ENCODE measurements at places on chromosomes 11 and 22.

- peak; percentile 22 for DNase-seq
Measured at GRCh38 chr11:96272529-96273222, 70.3 kb downstream of the MAML2 start.

DNA sequence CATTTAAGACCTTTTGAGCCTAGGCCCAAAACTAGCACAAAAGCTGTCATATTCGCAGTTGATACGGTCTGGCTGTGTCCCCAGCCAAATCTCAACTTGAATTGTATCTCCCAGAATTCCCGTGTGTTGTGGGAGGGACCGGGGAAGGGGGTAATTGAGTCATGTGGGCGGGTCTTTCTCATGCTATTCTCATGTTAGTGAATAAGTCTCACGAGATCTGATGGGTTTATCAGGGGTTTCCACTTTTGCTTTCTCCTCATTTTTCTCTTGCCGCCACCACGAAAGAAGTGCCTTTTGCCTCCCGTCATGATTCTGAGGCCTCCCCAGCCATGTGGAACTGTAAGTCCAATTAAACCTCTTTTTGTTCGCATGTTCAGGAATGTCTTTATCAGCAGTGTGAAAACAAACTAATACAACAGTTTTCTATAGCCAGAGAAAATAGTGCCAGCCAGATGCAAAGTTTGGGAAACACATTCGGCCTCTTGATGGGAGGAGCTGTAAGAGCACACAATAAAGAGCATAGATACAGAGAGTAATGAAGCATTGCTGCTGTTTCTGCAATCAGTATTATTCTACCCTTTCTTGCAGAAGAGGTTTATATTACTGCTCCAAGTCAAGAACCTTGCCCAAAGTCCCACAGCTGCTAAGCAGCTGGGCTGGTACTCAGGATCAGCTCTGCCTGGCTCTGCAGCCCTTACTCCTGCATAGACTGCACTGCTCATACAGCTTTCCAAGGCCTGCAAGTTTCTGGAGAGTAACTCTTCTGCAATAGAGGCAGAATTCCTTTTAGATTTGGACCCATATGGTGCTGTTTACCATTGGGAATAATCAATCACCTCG lies 2.0 kb upstream of the ZNF195 start:
- DNase-seq, result no peak

DNA sequence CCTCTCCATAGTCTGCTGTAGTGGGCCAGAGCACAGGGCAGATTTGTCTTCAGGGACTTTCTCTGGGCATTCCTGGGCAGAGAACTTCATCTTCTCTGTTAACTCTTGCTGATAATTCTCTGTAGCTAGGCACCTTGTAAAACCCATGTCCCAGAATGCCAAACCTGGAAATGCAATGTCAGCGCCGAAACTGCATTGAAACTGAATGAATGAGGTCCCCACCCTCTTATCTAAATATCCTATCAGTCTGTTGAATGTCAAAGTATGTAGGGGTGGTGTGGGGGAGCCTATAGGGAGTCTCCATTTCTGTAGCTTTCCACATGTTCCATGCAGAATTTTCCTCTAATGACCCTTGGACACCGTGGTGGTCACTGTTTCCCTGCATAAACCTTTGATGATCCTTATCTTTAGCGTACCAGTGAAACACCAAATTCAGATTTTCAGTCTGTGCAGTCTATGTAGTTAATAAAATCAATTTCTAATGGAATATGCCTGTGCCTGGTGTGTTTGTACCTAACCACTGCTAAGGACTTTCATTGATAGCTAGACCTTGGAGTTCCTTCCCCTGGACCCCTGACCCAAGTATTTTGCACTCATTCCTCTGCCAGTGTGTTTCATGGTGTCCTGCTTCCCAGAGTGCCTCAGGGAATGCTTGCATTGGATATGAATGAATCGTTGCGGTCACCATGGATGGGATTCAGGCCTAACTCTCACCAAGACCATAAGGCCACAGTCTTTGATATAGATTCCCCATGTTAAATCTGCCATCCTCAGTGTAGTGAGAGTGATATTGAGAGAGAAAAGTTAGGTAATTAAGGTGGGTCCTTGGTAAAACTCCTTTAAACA lies 2.5 kb upstream of the CABIN1 start:
- no peak for DNase-seq

DNA sequence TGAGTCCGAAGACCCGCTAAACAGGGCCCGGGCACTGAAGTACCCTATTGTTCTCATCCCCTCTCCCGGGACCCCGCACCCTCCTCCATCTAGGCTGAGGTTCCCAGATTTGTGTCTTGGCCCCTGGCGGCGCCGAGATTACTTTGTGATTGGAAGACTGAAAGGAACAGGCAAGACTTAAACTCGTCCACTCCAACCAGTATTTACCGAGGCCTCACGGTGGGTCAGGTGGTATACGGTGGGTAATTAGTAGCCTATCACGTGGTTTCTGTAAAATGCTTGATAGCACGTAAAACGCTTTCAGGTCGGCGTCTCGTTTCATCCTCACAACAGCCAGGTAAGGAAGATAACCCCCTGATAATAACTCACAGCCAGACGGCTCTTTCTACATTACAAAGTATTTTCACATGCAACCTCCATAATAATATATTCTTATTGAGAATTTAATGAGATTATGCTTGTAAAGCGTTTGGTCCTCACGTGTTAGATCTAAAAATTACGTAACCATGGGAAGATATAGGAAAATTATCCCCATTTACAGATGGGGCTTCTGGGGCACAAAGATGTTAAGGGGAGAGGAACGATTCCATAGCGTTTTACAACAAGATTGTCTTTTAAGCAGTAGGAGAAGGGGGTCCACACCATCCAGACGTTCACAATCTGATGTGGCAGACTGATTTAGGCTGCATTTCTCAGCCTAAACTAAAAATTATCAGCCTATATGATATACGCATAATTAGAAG lies 642 bp upstream of the PIK3C2A start:
- peak; percentile 80 for DNase-seq

DNA sequence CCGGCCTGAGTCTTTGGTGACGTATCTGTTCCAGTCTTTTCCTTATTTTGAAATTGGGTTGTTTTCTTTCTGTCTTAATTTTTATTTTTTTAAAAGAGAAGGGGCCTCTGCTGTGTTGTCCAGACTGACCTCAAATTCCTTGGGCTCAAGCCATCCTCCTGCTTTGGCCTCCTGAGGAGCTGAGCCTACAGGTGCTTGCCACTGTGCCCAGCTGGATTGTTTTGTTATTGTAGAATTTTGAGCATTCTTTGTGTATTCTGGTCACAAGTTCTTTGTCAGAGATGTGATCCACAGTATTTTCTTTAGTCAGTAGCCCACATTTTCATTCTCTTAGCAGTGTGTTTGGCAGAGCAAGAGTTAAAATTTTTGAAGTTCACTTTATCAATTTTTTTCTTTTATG lies 100.1 kb downstream of the ATXN10 start:
- DNase-seq, result no peak

DNA sequence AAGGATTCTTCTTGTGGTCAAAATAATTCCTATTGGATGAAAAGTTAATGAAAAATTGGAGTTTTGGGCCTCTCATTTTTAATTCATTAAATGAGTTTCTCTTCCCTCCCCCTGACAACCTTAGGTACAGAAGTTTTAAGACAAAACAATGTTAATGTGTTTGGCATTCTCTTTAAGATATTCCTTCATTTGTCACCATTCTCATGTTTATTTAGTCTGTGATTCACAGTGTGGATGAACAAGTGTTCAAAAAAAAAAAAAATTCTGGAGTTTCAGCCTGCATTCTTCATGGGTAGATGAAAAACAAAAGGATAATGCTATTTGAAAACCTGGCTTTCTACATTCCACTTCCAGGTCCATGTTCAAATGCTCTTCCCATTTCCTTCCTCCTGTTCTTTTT lies 172.6 kb upstream of the LUZP2 start:
- no peak for DNase-seq

DNA sequence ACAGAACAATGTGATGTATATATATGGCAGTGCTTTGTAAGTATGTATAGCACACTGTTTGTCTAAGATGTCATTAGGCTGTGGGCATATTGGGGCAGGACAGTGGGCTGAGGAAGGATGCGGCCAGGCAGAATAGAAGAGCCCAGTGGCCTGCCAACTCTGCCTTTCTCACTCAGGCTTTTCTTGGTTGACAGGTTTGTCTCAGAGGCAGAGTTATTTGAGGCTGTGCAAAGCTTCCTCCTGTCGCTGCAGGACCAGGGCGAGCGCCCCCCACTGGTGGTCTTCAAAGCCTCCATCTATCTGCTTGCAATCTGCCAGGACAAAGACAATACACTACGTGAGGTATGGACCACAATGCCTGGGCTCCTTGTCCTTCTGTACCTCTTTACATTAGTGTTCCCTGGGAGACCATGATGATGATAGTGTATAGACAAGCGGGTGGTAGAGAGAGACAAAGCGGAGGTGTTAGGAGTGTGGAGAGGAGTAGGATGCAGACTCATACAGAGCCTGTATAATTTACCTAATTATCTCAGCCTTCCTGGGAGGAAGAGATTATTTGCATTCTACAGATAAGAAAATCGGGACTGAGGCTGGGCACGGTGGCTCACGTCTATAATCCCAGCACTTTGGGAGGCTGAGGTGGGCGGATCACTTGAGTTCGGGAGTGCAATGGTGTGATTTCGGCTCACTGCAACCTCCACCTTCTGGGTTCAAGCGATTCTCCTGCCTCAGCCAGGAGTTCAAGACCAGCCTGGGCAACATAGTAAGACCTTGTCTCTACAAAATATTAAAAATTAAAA lies 37.3 kb upstream of the CCDC134 start:
- DNase-seq, result peak; percentile 70

DNA sequence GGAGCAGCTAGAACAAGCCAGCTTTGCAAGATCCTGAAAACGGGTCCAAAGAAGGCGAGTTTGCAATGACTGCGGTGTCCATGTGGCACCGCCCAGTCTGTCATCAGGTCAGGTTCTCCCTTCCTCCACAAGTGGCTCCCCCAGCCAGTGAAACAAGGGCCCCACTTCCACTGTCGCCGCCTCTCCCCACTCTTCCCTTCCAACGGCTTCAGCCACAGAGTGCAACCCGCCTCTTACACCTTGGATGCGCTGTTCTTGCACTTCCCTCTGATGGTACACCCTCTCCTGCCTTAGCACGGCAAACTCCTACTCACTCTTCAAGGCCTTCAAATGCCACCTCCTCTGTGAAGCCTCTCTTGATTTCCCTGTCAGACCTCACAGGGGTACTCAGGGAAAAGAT lies 10.8 kb upstream of the TCF20 start:
- no peak for DNase-seq

DNA sequence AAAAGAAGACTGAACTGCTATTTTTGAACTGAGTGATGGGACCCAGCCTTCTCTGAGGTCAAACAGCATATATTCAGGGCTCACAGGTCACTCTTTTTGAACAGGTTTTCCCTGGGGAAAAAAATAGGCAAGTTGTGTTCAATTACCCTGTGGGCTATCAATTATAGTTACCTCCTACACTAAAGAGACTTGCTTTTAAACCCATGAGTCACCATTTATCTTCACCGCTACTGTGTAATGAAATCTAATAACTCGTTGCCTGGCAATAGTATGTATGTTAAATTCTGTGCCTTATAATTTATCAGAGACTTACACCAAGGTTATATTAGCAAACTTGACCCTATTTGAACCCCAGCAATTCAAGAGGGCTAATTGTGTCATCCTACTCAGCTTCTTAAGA lies 98.5 kb downstream of the CYP2R1 start:
- no peak for DNase-seq

DNA sequence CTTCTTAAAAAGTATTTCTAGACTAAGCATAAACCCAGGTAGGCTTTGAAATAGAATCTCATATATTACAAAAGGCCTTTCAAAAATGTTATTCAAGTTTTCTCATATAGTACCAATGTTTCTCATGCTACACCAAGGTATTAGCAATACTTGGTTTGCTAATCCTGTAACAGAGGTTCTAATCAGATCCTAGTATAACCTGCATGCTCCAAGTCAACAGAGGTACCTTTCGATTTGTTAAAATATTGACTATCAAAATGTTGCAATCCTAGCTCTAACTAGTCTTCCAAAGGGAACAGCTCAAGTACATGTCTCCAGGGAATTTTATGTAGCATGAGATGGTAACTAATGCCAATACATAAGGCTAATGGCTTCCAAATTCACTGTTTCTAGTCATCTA lies 98.1 kb upstream of the APOA1 start:
- DNase-seq, result no peak

DNA sequence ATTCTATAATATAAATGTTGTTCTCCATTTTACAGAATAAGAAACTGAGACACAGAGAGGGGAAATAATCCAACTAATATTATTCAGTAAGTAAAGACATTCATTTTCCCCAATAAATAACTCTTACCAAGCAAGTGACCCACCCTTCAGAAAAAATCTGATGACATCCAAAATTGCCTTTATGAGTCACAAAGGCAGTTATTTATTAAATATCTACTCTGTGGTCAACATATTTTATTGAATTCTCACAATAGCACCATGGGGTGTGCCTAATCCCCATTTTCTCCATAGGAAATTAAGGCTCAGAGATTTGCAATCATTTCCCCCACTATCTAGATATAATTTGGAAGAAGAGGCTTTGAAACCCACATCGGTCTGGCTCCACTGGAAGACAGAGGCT lies 161.5 kb upstream of the ISX start:
- no peak for DNase-seq

DNA sequence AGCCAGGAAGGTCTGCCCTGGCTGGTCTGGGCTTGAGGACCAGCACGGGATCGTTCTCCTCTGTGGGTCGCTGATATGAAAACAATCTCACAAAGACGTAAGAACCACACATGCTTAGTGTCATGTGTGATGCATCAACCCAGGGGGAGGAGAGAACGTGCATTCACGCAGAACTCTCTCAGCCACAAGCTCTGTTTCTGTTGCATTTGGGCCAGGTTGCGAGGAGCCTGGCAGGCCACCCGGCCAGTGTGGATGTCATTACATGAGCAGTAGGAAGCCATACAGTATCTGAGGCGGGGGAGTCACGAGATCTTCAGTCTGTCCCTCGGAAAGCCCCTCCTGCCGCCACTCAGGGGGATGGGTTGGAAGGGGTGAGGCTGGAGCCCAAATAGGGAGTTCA lies 53.1 kb upstream of the KCNQ1OT1 start:
- no peak for DNase-seq

DNA sequence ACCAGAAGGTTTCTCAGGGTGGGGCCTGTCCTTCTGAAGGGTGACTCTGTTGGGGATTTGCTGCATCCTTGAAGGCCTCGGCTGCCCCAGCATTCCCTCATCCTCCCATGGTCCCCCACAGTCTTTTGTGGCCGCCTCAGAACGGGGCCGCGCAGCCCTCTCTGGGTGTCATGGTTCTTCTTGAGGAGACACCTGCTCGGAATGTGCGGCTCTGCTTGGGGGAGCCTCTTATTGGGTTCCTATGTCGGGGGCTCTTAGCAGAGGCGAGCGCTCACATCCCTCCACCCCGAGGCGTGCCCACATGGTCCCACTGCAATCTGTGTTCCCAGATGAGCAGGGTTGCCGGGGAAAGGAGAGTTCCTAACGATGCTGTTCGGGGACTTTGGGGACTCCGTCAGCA lies 1008.4 kb downstream of the BRD1 start:
- DNase-seq, result no peak

All from iPS-NIHi11 (cell line).